ENCODE measurements at places on chromosomes 2 and 18. TPM values are rescaled to one million over a fixed set of nuclear protein-coding genes. Genes with fewer than 3 reads are reported as not detected.
A peak's percentile ranks its signal among the peaks of the same experiment; 100 is the strongest.

Gene ANAPC1
- total RNA-seq: 60.2 TPM

Gene ACP1
- total RNA-seq: 91.6 TPM

GRCh38 chr18:51278045-51278649 lies 80.7 kb upstream of the MEX3C start:
- H3K4me3 ChIP-seq: no peak overlapping the region
- DNase-seq: no peak
- H3K27me3 ChIP-seq: no peaks in the 10 kb centered on the region
- no peaks in the 10 kb centered on the region for H3K36me3 ChIP-seq
- H3K27ac ChIP-seq: no peak overlapping the region

Gene RBKS
- total RNA-seq: 1.7 TPM

DNA sequence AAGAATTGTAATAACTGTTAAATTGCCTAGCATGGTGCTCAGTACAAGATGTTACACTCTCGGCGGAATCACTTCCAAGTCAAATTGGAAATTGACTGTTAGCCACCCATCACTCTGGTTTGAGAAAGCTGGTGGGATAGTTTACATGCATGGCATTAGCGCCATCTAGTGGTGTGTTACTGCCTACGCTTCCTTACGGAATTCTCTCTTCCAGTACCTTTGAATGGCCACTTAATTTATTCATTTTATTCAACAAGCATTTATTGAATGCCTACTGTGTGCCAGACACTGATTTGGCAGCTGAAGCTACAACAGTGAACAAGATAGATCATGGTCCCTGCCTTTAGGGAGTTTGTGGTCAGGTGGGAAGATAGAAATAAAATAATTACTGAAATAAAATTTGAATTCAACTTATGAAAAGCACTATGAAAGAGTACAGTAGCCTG lies 171.2 kb downstream of the TMEM247 start:
- H3K27me3 ChIP-seq: no peaks in the 10 kb centered on the region
- H3K36me3 ChIP-seq: no peaks in the 10 kb centered on the region
- H3K4me3 ChIP-seq: no peak overlapping the region
- H3K4me1 ChIP-seq: no peaks in the 10 kb centered on the region
- peak; percentile 66 for DNase-seq

Data from CD4-positive, alpha-beta memory T cell (primary cell).